ENCODE measurements at places on chromosomes 7 and 10.

GRCh38 chr10:116720668-116721546 is 21.5 kb downstream of the HSPA12A start:
- DNase-seq: no peak

- peak; percentile 40 for DNase-seq
These were observed 592.7 kb upstream of the GALNT17 start for GRCh38 chr7:70539205-70539604.

DNA sequence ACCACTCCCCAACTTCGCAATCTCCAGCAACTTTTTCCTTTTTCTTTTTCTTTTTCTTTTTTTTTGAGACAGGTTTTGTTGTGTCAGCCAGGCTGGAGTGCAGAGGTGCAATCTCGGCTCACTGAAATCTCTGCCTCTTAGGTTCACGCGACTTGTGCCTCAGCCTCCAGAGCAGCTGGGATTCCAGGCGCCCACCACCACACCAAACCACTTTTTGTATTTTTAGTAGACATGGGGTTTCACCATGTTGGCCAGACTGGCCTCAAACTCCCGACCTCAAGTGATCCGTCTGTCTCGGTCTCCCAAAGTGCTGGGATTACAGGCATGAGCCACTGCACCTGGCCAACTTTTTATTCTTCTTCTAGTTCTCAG is 55.0 kb downstream of the KIAA1549 start:
- no peak for DNase-seq

DNA sequence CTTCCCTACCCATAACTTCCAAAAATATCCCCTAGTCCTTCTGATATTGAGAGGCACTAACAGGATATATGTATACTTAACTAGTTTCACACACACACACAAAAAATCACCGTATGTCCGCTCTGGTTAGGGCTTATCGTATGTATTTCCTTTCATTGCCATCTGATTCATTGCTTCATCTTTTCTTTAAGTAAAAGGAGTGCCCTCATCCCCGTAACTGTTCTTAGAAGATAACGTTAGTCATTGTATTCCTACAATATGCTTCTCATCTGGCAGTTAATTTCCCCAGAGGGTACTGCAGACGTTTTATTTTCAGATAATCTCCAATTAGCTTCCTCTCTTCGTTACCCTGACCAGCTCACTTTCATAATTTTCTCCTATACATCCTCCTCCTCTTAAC is 37.3 kb downstream of the NRCAM start:
- no peak for DNase-seq

GRCh38 chr10:28975891-28976531 is 298.7 kb downstream of the BAMBI start:
- no peak for DNase-seq

GRCh38 chr10:3648576-3648975 is 136.4 kb downstream of the KLF6 start:
- DNase-seq: no peak

DNA sequence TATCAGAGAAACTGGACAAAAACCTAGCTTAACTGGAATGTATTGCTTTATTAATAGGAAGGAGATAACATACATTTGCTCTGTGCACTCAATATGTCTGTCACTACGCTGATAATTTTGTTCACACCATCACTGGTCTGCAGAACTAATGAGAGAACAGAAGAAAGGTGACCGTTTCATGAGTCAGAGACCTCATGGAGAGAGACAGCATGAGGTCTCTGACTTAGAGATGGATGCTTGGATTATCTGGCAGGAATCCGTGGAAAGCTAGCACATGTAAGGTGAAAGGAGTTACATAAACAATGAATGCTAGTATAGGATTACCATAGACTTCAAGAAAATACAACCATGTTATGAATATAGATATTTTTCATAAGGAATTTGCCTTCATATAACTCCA is 947.3 kb downstream of the IPMK start:
- DNase-seq: no peak

GRCh38 chr7:47326220-47326619 is 255.7 kb downstream of the TNS3 start:
- DNase-seq: peak; percentile 32

DNA sequence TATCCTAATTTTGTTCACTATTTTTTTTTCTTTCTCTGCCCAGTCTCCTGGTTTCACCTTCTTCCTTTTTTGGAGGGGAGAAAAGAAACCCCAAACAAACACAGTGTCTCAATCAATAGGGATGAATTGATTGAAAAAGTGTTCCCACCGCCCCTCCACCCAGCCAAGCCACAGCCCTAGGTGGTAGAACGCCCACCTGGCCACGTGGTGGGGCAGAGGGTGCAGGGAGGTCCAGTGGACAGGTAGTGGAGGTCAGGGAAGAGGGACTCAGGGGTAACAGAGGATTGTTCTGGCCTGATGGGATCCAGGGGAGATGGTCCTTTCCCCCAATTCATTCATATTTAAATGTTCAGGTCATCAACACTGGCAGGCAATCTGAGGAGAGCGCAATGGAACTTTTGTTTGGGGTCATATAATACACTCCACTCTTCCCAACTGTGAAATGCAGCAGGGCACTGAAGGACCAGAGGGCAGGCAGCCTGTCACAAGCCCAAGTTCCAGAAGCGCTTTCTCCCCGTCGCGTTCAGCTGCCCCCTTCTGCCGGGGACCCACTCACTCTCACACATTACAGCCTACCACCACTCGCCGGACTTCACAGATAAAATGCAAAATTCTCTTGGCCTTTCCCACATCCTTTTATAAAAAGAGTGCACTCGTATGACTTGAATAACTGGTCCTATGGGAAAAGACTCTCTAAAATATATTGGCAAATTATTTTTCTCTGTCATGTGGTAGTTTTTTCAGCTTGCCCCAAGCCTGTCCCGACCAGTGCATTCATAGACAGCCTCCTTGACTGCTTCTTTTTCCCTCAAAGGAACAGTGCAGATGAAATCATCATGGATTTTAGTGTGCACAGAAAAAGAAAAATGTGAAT is 1.6 kb downstream of the INHBA start:
- no peak for DNase-seq

- no peak for DNase-seq
These were observed 264.5 kb downstream of the SDHAF3 start for GRCh38 chr7:97381815-97382554.

GRCh38 chr10:132563485-132564248 is 26.1 kb downstream of the INPP5A start:
- DNase-seq: no peak

DNA sequence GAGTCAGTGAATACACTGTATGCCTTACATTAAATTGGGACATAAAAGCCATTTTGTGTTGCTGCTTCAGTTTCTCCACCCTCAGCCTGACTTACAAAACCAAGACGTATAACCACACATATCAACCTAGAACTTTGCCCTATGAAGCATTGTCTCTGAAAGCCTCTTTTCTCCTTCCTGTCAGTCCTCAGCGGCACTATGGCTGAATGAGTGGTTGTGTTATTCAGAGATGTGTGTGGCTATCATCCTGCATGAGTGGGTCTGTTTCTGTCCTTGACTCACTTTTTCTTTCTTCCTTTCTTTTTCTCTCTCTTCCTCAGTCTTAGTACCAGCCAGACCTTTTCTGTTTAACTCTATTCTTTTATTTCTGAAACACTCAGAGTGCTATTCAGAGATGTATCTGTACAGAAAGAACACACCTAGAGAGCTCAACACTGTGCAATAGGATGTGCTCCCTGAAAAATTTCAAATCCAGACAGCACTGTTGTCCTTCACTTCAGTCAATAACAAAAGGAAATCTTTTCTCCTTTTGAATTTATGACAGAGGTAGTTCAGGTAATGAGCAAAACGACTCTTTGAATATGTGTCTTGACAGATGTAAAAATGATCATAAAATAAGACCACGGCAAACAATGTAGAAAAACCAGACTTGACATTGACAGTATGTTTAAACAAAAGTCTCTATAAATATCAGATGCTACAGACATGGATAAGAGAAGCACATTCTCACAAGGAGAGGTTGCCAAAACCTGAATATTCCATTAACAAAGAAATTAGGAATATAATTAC is 163.3 kb upstream of the FEZF1 start:
- no peak for DNase-seq

- no peak for DNase-seq
These were observed at the start of gene TRIM8 for GRCh38 chr10:102644066-102644645. TRIM8 (plus strand) TSS chr10:102644479; CDS start chr10:102644618, 139 bp downstream.

GRCh38 chr7:8160779-8161345 is 101.1 kb downstream of the ICA1 start:
- DNase-seq: no peak

- no peak for DNase-seq
These were observed 54.3 kb upstream of the PPP2R2D start for GRCh38 chr10:131846240-131847101.

DNA sequence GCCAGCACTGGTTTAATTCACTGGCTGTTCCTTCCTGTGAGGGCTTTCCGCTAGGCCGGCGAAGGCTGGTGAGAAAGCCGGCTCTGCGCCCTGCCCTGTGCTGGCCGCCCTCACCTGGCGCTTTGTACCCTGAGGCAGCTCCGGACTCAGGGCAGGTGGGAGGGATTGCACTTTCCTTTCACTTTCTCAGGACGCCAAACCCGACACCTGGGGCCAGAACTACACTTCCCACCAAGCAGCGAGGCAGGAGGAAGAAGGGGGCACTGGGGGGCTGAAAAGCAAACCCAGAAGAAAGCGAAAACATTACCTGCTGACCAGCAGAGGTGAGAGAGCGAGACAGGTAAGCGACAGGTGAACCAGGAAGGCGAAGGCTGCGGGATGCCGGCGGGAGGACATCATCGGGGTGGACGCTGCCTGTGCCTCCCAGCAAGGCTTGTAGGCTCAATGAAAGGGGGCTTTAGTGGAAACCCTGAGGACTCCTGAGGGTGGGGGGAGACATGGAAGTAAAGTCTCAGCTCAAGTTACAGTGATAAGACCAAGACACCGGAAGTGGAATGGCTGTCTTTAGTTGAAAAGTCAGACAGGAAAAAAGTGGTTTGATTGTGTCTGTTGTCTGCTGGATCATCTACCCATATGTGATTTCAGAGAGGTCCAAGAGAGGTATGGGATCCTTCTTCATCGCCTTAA is at the start of gene RAB19:
RAB19 (plus strand) TSS at position 181 of the 687 bp plus-strand sequence. CDS start 3,589 bp downstream, outside the sequence.
- DNase-seq: no peak

GRCh38 chr7:139081584-139081983 is 27.9 kb downstream of the ZC3HAV1 start:
- DNase-seq: no peak

- DNase-seq: no peak
These were observed 116.8 kb downstream of the DNAJB9 start for GRCh38 chr7:108686494-108686893.

DNA sequence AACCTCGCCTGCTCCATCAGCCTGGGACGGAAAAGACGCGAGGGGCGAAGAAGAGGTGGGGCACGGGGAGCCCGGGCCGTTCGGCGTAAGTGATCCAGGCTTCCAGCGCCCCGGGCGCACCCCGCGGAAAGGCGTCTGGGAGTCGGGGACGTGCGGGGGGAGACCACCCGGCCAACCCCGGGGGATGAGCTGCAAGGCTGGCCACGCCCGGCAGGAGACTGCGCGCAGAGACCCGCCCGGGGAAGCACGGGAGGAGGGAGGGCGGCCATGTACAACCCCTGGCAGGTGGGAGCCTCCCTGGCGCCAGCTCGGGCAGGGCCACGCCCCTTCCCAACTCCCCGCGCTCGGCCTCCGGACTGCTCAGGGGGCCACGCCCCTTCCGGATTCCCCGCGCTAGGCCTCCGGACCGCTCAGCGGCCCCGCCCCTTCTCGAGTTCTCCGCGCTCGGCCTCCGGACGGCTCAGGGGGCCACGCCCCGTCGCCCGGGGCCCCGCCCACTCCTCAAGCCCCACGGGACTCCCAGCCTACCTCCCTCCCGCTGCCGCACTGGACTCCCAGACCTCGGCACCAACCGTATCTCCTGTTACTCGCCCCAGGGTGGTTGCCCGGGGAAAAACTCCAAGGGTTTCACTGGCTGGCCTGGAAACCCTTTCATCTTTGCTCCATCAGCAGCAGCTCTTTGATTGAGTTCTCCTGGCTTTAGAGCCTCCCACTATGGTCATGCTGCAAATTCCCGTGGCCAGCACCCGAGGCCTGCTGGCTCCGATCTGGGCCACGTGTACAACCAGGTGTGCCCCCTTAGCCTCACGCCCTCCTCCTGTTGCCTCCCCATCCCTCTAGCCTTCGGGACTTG is 284.4 kb downstream of the ZEB1 start:
- DNase-seq: peak; percentile 94
